ENCODE measurements at places on chromosomes 2 and 18.
A peak's percentile ranks its signal among the peaks of the same experiment; 100 is the strongest.

- peak; percentile 48 for DNase-seq
Observed at GRCh38 chr18:67199993-67200617, 316.4 kb downstream of the DSEL start.

DNA sequence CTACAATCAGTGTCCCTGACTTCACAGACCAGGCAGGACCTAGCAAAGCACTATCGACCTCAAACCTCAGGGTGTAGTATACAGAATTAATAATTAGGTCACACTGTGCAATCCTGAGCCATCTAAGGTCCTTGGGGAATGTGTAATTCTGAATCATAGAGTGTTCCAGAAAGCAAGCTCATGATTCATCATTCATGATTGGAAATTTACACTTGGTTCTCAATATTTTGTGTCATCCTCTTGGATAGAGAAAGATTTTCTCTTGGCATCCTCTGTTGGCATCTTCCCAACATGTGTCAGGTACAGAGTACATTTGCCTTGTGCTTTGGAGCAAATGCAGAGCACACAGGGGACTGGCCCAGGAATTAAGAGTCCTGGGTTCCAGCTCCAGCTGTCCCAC lies 245.0 kb upstream of the NT5C1B start:
- no peak for DNase-seq

DNA sequence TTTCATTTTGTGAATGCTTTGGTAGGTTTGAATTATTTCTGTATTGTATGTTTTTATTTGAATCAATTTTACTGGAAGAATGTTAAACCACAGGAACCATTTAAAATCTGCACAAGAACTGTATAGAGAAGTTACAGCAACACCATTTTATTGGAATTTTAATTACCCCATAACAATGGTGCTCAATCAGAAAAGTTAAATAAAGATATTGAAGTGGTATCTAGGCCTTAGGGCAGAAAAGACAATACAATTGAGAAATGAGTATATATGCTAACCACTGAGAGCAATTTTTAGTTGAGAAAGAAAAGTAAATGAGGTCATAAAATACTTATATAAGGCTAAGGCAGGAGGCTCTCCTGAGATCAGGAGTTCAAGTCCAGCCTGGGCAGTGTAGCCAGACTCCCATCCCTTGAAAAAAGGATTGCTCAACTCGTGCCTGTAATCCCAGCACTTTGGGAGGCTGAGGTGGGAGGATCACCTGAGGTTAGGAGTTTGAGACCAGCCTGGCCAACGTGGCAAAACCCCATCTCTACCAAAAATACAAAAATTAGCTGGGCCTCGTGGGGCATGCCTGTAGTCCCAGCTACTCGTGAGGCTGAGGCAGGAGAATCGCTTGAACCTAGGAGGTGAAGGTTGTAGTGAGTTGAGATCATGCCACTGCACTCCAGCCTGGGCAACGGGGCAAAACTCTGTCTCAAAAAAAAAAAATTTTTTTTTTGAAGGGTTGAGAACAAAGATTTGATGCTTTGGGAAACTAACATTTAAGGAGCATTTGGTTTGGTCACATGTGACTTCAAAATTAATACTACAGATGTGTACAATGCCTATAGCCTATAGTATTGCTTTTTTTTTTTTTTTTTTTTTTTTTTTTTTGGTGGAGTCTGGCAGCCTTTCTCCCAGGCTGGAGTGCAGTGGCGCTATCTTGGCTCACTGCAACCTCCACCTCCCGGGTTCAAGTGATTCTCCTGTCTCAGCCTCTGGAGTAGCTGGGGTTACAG lies 212.9 kb upstream of the STON1 start:
- no peak for DNase-seq

GRCh38 chr2:189131991-189132390 lies 47.6 kb downstream of the COL5A2 start:
- no peak for DNase-seq

DNA sequence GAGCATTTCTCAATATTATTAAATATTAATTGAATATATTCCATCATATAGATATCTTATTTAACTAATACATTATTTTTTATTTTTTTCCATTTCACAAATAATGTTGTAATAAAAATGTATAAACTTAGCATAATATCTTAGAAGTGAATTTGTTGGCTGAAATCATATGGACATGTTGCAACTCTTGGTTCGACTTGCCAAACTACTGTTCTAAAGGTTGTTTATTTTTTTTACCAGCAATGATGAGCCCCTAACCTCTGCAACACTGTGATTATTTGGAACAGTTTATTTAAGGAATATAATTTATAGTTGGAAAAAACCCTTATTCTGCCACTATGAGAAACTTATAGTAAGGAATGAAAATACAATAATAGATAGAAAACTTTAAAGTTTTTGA lies 8.8 kb upstream of the NAB1 start:
- DNase-seq, result no peak
